ENCODE measurements at places on chromosomes 2 and 18.

DNA sequence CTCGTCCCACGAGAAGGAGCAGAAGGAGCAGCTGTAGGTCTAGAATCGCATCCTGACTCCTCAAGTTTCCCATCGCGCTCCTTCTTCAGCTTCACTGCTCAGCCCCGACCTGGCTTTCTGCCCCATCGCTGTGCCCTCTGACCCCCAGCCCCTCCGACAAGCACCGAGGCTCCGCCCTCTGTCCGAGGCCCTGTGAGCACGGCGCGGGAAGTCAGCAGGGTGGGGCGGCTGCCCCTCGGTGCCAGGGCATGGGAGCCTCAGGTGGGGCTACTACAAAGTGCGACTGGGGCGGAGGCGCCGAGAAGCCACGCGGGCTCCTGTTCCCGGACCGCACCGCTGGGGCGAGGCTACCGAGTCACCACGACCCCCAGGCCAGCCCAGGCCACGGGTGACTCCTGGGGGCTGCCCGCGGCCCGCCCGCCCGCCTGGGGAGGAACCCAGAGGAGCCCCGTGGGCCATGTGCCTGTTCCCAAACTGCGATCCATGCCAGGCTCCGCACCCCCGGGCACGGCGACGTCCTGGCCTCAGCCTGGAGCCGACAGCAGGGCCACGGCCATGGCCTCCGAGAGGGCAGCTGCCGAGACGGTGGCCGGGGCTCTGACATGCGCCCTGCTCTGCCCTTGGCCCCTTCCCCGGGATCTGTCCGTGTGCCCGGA is 36.6 kb upstream of the ID2 start:
- no peak for DNase-seq

DNA sequence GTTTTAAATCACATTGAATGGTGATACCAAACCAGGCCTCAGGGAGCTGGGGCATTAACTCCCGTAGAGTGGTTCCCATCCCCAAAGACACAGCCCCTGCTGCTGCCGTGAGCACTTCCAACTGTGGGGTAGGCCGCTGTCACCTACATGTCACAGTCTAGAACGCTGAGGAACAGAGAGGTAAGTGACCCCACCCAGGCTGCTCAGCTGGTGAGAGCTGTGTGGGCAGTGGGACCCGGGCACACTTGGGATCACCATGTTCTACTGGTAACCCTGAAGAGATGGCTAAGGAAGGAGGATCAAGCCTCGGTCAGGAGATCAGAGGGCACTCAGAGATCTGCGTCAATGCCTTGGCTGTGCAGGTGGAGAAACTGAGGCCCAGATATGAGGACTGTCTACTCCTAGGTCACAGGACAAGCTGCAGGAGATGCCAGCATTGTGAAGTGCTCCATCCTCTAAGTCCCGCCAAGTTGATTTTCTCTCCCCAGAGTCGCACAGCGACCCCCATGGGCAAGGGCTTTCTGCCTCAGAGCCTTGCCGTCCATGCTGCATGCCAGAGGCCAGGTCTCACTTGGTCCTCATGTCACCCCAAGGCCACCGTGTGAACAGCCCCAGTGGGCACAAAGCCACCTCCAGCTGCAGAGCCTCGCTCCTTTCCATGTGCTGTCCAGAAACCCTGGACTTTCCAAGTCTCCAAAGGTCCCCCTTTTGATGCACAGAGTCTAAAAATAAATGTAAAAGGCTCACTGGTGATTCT is 144.2 kb upstream of the OTOS start:
- no peak for DNase-seq

DNA sequence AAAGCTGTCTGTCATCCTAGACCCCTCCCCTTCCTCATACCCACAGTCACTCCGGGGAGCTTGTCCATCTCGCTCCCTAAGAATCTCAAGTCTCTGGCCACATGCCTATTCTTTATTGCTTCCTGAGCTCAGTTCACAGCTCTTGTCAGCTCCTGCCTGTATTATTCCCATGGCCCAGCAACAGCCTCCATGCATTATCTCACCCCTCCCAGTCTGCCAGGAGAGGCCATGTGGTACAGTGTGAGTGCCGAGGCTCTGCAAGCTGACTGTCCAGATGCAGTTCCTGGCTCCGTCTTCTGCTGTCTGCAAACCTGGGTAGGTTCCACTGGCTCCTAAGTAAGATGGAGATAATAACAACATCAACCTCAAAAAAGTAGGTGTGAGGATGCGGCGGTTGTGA is 79.7 kb downstream of the MRPS9 start:
- no peak for DNase-seq

- no peak for DNase-seq
Measured at GRCh38 chr2:198376677-198377076, 572.3 kb downstream of the PLCL1 start.

DNA sequence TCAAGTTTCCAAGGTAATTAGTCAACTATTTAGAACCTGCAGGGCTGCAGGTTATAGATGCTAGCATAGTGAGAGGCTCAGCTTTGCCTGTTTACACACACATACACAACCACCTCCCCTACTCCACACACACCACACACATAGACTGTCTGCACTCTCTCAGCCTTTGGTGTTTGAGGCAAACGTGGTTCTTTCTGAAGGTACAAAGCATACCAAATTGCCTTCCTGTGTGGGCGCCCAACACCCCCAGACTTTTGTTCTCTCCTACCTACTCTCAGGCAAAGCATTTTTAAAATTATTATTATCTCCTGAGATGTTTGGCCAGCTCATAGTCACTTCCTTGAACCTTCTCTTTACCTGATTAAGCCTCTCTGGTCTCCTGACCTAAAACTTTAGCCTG is 44.9 kb downstream of the MYO3B start:
- DNase-seq: no peak

DNA sequence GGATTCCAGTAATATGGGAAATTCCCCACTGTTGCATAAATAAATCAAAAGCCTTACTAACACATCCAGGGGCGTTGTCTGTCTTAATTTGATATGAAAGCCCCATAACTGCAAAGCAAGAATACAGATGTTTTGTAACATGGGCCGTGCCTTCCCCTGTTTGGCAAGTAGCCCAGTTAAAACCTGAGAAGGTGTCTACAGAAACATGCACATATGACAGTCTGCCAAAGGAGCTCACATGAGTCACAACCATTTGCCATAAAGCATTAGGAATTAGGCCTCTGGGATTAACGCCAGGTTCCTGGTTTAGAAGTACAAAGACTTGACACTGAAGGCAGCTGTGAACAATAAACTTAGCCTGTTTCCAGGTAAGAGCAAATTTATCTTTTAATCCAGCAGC is 43.1 kb upstream of the LONRF2 start:
- no peak for DNase-seq

GRCh38 chr2:97703741-97704140 is 9.6 kb upstream of the ZAP70 start:
- no peak for DNase-seq

DNA sequence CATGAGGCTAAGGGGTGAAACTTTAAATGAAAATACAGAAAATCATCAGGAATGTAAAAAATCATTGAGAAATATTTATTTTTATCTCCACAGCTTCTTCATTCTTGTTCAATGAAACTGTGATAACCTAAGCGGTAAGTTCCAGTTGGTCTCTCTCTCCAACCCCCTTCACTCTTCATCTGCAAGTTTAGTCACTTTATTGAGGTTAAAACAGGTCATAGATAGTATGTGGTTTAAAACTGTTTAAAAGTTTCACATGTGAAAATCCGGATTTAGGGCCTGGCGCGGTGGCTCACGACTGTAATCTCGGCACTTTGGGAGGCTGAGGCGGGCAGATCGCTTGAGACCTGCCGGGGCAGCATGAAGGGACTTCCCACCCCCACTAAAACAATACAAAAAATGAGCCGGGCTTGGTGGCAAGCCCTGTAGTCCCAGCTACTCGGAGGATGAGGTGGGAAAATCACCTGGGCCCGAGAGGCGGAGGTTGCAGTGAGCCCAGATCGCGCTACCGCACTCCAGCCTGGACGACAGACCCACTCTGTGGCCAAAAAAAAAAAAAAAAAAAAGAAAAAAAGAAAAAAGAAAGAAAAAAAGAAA is 1.6 kb upstream of the PHLPP1 start:
- no peak for DNase-seq

- DNase-seq: no peak
Measured at GRCh38 chr18:419541-420175, 80.8 kb downstream of the COLEC12 start.

- no peak for DNase-seq
Measured at GRCh38 chr18:34936772-34937171, 104.4 kb upstream of the MAPRE2 start.

DNA sequence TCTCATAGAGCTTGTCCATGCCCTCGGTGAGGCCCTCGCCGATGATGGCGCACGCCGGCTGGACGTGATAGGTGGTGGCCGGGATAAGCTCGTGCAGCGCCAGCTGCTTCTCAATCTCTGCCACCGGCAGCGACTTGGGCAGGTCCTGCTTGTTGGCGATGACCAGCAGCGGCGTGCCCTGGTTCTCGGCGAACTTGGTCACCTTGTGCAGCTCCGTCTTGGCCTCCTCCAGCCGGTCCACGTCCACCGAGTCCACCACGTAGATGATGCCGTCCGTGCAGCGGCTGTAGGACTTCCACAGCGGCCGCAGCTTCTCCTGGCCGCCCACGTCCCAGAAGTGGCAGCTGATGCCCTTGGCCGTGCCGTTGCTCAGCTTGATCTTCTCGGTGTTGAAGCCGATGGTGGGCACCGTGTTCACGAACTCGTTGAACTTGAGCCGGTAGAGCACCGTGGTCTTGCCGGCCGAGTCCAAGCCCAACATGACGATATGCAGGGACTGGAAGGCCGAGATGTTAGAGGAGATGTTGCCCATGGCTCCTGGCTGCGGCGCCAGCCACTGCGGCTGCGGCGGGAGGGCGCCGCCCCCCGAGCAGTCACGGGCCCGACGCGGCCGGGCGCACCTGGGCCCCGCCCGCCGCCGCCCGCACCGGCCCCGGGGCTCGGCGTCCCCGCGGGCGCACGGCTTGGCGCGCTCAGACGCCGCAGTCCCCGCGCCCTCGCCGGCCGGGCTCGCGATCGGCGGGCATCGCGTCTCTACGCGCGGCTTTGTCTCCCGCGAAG is 636 bp downstream of the ARL4C start:
- peak; percentile 54 for DNase-seq

- DNase-seq: no peak
Measured at GRCh38 chr2:81901017-81901416, 1596.5 kb upstream of the LRRTM1 start.

- DNase-seq: no peak
Measured at GRCh38 chr18:2898186-2898640, 51.4 kb downstream of the EMILIN2 start.

GRCh38 chr2:229689307-229689839 is 25.0 kb downstream of the DNER start:
- no peak for DNase-seq

- DNase-seq: no peak
Measured at GRCh38 chr18:56580026-56580425, 58.4 kb downstream of the TXNL1 start.

- no peak for DNase-seq
Measured at GRCh38 chr2:156443089-156443488, 6.9 kb downstream of the GPD2 start.

GRCh38 chr2:144376460-144376859 is 143.5 kb downstream of the ZEB2 start:
- DNase-seq: no peak

DNA sequence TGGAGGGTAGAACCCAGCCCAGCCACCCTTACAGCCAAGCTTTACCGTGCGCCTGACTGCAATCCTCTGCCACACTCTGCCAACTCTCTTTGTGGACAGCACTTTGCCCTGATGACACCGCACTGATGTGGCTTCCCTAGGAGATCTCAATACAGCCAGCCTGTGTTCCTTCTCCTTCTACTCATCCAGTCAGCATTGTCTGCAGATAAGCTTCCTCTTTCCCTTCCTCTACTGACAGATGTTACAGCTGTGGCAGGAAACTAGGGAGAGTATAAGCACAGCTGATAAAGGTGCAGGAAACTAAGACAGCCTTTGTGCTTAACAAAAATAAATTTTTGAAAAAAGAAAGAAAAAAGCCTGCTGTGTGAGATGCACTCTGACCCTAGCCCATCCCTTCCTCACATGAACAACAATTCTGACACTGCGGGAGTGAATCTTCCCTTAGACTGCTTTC is 25.0 kb downstream of the CEP68 start:
- no peak for DNase-seq

- DNase-seq: no peak
Measured at GRCh38 chr2:44271296-44271695, 4.0 kb upstream of the SLC3A1 start.

- no peak for DNase-seq
Measured at GRCh38 chr2:178913049-178913441, 105.8 kb upstream of the TTN start.

DNA sequence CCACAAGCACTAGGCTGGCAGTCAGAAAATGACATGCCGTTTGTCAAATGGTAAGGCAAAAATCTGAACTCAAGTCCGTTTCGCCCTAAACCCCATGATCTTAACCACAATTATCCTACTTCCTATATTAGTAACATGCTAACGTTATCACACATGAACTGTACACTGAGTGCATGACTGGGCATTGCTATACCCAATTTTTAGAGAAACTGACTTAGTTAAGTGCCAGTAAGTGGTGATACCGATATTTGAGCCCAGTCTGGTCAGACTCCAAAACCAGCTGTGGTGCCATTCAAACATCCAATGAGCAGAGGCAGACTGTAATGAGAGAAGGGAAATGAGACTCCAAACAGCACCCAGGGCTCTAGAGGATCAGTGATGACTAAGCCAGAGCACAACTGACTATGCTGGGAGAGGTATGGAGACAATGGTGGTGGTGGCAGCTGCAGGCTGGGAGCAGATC is 311.7 kb upstream of the PKDCC start:
- DNase-seq: no peak

DNA sequence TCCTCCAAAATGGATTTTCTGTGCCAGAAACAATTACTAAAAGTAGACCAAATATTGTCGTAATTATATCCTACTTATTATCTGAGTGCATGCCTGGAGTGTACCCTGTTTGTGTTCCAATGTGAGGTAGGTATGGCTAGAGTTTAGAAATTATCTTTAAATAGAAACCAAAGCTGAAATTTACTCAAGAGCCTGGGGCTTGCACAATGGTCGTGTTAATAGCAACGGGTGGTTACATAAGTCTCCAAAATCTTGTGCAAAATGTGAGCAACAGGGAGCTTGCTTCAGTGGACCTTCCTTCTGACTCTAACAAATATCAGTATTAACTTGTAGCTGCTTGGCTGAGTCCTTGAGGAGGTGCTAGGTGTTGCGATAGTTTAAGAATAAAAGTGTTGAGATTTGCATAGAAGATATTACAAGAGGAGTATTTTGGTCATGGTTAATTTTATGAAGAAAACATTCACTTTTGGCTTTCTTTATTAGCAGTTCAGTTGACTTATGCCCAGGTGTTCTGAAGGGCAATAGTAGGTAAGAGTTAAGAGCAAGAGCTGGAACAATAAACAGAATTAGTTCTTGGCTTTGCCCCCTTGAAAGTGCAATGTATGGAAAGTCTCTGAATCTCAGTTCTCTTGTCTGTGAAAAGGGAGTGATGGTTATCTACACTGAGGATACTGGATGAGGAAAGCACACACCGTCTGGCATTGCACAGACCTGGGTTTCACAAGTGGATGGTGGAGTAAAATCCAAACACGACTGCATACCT is 4.6 kb downstream of the CXCR4 start:
- no peak for DNase-seq

- DNase-seq: no peak
Measured at GRCh38 chr2:170204298-170204951, 26.5 kb downstream of the MYO3B start.

All from NCI-H1436 (cell line).